CD4-positive, alpha-beta T cell treated with Interleukin-6 at 100 ng/mL for 8 hours (primary cell): ENCODE measurements at places on chromosomes 1 and 21.

- no peak for DNase-seq
These were observed 50.1 kb downstream of the ABCA4 start for GRCh38 chr1:94070865-94071264.

DNA sequence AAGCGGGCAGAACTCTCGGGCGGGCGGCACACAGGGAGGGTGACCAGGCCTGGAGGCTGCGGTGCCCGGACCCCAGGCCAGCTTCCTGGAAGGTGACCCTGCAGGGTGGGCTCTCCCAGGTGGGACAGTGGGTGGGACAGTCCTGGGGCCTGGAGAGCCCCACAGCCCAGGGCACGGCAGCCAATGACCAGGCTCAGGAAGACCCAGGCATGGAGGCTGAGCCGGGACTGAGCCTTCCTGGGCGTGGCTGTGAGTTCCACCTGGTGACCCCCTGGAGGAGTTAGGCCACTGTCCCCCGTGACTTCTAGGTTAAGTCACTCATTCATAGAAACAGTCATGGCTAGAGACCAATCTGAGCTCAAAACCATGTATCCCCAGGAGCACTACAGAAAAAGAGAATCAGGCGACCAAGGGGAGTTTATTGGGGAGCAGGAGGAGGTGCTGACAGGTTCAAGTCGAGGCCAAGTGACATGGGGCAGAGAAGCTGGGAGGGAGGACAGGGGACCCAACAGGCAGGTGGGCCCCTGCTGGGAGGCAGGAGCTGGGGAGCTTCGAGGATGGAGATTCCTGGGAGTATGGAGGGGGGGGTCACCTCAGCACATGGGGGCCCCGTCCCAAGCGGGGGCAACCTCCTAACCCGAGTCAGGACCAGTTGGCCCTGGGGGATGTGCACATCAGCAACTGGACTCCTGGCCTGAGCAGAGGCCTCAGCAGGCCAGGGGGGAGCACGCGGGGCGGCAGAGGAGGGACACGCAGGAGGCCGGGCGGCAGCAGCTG lies 1.2 kb downstream of the KRTAP10-5 start:
- DNase-seq: no peak

DNA sequence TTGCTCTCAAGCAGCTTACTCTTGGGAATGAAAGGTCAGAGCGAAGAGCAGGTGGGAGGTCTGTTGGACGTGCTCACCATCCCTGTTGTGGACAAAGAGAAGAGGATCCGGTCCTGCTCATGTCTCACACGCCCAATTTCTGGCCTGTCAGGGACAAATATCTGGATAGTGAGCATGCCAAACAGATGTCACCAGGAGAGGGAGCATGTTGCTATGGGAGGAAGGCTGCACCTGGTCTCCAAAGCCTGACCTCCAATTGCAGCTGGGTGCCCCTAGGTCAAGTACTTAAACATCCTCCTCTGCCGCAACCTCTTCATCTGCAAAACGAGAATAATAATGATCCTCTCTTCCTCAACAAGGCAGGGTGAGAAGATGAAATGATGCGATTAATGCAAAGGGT lies 53.4 kb downstream of the DMRTA2 start:
- no peak for DNase-seq

DNA sequence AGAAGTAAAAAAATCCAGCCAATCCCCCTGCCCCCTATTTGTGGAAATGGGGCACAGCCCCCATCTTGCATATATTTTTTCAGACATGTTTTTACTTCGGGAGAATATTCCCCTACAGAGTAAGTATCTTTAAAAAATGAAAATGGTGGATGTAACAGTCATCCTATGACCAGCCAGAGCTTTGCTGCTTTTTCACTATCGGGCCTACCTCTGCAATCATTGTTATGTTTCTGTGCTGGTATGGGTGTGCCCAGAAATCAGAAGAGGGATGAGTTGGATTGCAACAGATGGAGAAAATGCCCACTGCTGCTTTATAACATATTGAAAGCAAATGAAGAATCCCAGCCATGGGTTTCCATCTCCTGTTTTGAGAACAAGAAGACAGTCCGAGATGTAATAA lies 2.9 kb downstream of the CD247 start:
- DNase-seq: no peak

DNA sequence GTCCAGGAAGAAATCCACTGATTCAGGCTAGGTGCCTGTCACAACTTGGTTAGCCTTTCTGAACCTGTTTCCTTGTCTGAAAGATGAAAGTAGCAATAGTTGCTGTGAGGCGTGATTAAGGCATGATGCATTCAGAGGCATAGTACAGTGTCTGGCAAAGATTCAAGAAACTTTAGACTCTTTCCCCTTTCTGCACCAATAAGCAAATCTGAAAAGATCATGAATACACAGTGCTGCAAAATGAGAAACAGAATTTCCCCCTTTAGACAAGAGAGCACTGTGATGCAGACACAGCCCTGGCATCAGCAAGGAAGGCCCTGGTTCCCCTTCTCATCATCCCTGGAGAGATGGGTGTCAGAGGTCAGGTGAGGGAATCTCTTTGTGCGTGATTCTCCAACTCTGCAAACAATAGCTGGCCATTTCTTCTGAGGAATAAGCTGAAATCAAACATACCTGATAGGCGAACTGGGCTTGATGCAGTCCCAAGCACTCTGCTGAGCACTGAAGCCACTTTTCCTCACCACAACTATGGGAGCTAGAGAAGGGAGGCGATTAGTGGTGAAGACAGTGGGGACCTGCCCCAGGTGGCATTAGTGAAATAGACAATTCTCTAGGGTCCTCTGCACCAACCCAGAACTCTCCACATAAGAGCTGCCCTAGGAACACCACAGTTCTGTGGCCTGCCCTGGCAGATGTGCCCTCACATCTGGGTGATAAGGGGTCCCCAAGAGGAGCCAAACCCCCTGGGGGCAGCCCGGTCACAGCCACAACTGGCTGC lies 41.7 kb downstream of the ITPKB start:
- peak; percentile 30 for DNase-seq

DNA sequence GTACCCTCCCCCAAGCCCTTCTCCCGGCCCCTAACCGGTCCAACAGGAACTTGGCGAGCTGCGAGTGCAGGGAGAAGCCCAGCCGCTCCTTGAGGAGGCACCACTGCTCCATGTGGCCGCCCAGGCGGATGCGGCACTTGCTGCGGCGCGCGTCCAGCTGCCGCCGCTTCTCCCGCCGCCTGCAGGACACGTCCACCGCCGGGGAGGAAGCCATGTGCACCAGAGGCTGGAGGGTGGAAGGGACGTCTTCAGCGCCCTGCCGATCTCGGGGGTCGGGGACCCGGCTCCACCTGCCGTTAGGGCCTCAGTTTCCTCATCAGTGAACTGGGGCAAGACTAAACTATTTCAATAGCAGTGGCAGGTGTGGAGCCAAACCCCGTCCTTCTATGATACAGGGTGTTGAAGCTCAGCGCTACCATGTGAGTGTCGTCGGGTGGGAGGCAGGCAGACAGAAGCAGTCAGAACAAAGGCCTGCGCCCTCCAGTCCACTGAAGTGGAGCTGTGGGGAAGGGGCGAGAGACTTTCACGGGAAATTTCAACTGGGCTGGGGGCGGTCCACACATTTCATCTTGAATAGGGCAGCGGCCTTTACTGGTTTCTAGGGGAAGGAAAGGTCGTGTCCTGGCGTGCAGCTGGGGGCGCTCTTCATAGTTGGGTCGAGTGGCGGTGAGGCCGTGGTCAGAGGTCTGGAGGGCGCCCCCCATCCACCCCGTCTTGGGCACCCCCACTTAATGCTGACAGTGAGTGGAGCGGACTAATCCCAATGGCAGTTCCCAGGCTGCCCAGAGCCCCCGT lies 592 bp downstream of the ZNF692 start:
- DNase-seq: no peak

DNA sequence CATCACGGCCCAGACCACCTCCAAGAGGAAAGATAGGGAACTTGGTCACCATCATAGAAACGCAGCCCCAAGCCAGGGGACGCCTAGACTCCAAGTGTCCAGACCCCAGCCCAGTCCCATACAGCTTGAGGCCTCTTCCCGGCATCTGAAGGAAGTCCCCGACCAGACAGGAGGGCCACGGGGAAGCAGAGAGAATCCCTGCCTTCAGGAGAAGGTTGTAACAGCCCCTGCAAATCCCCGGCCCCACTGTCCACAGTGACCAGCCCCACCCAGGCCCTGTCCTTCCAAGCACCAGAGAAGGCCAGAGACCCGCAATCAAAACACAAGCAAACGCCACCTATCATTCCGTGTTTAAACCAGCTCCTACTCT lies 1.7 kb downstream of the SLC19A1 start:
- no peak for DNase-seq

- no peak for DNase-seq
These were observed 60.8 kb upstream of the F3 start for GRCh38 chr1:94602316-94602715.

DNA sequence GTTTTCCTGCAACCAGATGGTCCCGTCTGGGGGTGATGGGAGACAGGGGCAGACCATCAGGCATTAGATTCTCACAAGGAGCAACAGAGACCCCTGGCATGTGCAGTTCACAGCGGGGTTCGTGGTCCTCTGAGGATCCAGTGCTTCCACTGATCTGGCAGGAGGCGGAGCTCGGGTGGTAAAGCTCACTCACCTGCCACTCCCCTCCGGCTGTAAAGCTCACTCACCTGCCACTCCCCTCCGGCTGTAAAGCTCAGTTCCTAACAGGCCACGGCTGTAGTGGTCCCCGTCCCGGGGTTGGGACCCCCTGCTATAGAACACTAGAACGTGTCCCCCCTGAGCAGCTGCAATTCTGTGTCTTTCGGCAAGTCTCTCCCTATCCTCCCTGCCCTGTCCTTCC lies 4.6 kb downstream of the KRTAP10-12 start:
- no peak for DNase-seq

DNA sequence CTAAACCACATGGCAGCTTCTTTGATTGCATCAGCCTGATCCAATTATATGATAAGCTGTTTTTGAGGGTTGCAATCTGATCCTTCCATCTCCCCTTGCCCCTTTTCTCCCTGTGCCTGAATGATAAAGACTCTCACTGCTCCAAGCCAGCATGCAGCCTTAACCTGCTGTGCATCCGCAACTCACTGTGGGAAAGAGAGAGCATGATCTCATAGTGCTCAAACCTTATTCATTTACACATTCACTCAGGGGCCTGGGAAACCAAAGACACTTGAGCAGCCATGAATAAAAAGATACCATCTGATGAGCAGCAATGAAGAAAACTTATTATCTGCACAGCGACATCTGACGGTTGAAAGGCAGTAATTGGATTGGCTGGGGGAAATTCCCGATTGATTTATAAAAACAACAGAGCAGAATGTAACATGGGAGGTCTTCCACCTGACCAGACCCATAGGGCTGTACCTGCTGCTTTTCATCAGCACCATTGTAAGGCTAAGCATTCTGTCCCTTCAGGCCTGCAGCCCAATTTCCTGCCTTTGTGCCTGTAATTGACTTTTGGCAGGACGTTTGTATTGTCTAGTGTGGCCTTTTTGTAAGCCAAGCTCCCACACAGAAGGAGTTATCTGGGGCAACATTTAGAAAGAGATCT lies 62.5 kb downstream of the KIAA0040 start:
- no peak for DNase-seq

- DNase-seq: no peak
These were observed 26.6 kb downstream of the AK4 start for GRCh38 chr1:65174585-65174984.

- DNase-seq: no peak
These were observed 674 bp downstream of the CEP350 start for GRCh38 chr1:179955287-179955680.

DNA sequence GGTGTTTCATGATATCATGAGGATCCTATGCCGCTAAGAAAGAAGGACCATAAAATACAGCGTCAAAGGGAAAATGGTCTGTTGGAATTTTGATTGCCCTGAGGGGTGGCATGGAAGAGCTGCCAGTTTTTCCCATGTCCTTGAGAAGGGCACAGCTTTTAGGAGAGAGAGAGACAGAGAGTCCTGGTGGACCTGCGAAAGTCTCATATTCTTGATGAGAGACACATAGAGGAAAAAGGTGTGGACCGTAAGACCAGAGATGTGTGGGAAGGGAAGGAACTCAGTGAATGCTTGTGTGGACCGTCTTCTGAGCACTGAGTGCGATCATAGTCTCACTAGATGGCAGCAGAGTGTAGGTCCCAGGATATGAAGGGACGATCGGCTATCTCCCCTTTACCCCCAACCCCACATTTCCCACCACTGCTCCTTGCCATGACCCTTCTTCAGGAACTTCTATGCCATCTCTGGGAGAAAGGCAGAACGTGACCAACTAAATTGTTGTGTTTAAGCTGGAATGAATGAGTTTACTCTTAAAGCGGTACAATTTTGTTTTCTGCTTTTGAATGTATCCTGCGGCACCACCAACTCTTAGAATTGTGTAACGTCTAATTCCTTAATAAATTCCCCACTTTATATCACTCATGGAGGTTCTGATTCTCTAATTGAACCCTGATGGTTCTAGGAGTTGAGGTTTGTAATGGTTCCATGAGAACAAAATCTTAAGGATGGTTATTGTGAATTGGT lies 117.7 kb downstream of the CTH start:
- DNase-seq: no peak

DNA sequence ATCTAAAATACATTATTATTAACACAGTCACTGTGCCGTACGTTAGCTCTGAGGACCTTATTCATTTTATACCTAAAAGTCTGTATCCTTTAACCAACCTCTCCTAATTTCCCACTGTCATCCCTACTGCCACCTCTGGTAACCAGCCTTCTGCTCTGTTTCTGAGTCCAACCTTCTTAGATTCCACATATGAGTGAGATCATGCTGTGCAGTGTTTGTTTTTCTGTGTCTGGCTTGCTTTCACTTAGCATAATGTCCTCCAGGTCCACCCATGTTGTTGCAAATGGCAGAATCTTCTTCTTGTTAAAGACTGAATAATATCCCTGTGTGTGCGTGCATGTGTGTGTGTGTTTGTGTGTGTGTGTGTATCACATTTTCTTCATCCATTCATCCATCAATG lies 64.2 kb downstream of the ETS2 start:
- no peak for DNase-seq

DNA sequence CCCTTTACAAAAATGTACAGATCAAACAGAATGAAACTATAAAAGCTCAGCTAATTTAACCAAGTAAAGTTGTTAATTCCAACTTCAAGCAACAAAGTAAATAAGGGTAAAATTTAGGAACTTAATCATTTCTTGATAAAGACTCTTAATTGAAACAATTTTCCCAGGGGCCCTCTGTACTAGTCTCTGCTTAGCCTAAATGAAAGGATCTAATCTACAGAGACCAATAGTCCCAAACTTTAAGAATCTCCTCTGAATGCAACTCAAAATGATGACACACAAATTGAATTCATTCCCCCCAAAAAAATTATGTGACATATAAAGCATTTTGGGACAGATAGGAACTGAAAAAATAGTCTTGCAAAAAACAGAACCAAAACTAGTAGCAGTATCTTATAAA lies 16.6 kb downstream of the EYA3 start:
- no peak for DNase-seq
